ENCODE measurements at places on chromosomes 6 and 20.

DNA sequence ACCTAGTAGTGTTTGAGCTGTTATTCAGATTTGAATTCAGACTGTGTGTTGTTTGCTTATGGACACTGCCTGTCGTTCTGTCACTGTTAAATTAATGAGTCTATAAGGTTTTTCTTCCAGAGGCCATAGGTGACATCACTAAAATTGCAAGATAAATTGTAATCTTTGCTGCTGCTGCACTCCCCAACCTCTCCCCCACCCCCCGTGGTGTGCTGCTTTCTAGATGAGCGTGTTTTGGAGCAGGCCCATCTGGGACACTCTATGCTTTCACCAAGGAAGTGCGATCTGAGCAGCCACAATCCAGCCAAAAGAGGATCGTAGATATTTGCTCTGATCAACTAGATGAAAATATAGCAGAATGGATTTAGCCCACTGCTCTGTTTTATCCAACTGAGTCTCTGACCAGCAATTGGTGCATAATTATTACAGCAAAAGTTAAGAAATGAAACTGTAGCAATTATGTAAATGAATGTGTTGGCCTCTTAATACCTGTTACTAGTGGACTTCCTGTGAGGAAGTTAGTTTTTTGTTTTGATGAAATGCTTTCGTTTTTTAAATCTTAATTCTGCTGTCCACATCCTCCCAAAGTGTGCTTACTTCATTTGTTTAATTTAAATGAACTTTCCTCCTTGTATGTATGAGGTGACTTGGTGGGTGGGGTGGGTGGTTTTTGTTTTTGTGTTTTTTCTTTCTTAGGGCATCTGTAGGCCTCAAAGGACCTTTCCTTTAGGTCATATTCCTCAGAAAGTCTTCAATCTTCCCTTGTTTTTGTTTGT, 58.1 kb downstream of the RPRD1B start:
- DNase-seq = no peak

DNA sequence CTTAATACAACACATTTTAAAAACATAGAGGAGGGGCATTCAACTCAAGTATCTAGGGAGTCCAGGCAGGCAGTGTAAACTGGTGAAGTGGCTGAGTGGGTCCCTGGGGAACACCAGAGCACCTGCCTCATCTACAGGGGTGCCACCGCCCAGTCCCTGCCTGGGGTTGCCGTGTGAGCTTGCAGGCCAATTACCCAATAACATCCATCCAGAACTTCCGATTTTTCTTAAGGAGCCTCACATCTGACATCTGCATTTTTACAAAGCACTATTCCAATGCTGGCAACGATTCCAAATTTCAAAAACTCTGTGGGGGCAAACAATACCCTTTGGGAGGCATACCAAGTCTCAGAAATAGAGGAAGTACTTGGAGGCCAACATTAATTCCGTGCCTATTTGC, 288.4 kb upstream of the TSHZ2 start:
- DNase-seq = peak; percentile 18

GRCh38 chr20:34495916-34496315, 20.3 kb upstream of the DYNLRB1 start:
- DNase-seq = no peak

- no peak for DNase-seq
Observed at GRCh38 chr6:84696166-84696565, 68.2 kb downstream of the TBX18 start.

- no peak for DNase-seq
Observed at GRCh38 chr6:22451962-22452361, 117.4 kb upstream of the HDGFL1 start.

DNA sequence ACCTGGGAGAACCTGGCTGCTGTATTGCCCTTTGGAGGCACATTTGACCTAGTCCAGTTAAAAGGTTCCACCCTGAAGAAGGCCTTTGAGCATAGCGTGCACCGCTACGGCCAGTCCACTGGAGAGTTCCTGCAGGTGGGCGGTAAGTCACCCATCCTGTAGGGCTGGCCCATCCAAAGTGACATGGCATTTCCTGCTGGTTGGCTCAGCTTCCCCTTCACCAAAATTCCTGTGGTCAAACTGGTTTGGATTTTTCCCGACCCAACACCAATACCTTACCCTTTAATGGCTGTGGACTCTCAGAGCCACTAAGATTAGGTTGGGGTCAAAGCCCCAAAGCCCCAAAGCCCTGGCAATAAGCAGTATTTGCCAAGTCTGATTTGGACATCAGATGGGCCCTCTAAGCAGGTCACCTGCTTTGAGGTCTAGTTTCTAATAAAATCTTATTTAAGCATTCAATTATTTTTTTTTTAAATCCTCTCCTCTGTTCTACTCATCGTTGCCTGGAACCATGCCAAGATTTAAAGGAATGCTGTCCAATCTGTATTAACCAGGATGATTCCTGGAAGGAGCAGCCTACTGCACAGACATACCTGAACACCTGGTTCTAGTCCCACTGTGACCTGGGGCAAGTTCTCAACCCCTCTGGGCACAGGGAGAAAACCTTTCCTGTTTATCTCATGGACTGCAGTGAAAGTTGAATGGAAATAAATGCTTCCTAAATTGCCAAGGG, 40.8 kb downstream of the NT5E start:
- DNase-seq = no peak

DNA sequence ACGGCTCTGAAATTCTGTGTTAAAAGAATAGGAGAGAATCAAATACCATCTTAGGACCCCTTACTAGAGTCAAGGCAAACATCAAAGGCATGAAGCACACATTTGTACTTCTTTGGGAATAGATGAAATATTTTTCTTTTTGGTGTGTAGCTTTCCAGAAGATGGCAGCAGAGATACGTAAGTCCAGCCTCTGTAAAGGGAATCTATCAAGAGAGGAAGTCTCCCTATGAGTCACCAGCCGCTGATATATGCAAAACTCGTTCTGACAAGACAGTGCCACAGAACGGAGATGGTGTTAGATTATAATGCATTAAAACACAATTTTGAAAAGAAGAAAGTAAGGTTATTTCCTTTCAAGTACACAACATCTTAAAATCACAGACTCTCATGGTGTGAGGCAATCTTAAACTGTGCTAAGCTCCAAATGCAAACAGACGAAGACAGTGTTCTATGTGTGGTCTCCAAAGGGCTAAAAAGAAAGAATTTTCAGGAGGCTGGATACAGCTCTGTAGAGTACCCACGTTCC, 120.0 kb upstream of the AGPAT4 start:
- DNase-seq = peak; percentile 89

DNA sequence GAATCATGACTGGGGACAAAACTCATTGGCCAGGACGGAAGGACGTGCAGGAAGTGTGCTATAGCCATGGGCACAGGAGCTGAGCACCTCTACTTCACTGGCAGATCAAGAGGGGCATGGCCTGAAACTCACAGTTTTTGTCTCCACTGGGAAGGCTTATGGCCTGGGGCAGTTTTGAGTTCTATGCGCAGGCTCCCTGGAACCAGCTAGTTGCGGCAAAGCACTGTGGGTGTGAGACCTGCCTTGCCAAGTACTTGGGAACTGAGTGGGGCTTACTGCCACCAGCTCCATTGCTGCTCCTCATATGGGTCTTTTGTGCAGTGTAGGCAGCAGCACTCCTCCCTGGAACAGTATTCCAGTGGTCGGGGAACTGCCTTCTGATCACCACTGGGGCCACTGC, 282.6 kb upstream of the EYS start:
- no peak for DNase-seq

- no peak for DNase-seq
Observed at GRCh38 chr20:47097691-47098622, 203.3 kb downstream of the EYA2 start.

- no peak for DNase-seq
Observed at GRCh38 chr6:149094934-149095351, 222.6 kb upstream of the TAB2 start.

DNA sequence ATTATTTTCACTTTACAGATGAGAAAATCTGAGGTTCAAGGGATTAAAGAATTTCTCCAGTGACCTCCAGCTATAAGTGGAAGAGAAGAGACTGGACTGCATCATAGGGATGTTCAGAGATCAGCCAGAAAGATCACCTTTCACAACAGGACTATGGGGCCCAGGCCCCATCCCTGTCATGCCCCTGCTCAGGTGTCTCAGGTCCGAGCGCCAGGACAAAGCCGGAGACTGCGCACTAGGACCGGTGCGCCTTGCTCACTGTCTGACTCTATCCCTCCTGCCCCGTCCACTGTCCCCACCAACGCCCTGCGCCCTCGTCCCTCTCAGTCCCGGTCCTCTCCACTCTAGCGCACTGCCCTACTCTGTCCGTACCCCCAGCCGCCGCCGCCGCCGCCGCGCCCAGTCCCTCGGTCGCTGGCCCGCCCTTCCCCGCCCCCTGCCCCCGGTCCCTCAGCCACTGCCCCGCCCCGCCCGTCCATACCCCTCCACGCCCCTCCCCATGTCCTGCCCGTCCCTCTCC, 521 bp upstream of the RAD21L1 start:
- DNase-seq = no peak

DNA sequence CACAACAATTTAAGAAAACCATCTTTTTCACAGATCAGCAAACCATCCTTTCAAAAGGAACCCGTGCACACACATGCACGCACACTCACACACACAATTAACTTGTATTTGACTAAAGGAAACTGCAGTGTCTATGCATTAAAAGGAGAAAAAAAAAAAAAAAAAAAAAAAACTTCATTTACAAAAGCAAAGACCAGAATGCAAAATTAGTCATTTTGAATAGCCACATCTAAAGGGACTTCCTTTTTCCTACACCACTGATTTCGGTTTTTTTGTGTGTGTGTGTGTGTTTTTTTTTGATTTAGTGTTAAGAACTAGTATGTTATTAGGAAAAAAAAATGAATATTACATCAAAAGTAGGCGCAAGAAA, 6.3 kb downstream of the ZMYND8 start:
- DNase-seq = no peak

DNA sequence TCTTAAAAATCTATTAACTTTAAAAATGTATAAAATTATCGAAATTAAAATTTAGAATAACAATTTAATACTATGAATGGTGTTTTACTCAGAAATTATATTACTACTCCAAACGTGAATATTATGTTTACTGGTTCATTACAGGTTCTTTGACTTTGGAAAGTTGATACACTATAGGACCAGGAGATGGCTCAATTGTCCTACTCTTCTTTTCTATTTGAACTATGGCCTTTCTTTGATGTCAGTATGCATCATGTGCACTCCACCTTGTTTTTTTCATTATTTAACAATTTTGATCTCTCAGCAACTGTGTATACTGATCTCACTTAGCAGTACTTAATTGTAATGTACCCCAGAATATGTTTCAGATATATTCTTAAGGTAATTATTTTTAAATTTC, 391.5 kb upstream of the MANEA start:
- DNase-seq = no peak

GRCh38 chr20:54043076-54043967, 27.1 kb downstream of the BCAS1 start:
- no peak for DNase-seq

DNA sequence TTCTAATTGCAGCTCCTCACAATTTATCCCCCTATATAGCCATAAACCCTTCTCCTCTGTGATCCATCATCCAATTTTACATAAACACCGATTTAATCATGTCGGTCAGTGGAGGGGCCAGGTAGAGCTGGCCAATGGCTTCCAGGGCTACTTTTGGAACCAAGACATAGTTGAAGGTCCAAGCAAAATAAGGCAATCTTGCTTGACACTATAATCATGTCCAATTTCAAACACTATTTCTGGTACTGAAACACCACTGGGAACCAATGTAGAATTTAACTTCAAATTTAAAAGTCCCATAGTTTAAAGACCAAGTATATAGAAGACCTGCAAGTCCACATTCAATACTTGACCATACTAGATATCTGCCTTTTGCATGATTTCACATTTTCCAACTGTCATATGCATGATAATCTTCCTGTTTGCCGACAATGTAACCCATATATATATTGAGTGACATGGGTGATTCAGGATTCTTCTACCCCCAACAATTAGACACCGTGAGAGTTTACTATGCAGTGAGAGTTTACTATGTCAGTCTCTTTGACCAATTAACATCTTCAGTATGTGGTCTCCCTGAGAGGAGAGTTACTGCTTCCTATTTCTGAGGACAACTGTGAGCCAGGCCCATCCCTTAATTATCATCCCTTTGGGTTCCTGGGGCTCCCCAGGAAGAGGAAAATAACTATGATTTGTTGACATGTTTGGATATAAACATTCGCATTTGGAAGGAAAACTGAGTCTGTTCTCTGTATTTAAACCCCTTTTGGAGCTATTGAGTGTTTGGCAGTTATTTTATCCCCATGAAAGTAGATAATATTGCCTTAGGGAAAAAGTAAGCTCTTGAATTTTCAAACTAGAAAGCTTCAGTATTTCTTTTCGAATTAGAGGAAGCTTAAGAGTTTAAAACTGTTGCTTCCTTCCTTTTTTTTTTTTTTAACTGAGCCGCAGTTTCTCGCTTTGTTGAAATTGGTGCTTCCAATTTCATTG, 31.8 kb downstream of the SAMD3 start:
- no peak for DNase-seq

DNA sequence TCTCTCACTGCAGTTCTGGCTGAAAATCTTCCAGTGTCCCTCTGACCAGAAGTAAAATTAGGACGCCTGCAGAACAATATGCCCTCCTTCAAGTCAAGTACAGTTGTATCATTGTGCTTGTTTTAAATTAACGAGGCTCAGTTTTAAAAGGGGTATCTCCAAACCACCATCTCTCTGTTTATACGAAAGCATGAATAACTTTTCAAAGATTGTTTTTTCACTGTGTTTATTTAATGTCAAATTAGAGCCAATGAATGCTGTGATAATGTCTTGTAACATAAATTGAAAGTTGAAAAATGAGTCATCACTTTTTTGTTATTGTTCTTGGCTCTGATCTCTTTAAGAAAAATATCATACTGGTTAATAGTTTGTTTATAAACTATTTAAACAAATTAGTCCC, 230.7 kb upstream of the THEMIS start:
- no peak for DNase-seq

- DNase-seq = no peak
Observed at GRCh38 chr6:75943381-75943780, 129.1 kb downstream of the IMPG1 start.

DNA sequence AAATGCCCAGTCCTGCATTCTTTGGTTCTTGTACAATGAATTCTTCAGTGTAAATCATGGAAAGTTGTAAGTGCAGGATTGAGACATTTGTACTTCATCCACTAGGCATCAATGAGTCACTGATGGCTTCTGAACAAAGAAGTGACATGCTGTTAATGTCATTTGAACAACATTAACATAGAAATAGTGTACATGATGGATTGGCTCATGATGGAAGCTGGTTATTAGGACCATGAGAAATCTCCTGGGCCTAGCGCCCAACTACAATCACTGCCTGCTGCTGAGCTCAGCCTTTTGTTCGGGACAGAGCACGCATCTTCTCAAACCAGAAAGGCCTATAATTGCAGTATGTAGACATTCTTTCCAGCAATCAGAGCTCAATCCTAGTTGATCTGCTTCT, 316.8 kb upstream of the TSHZ2 start:
- no peak for DNase-seq

- DNase-seq = no peak
Observed at GRCh38 chr20:23582293-23582692, 14.0 kb upstream of the CST9L start.

Measured in NCI-H1105 (cell line).